ENCODE measurements at places on chromosomes 6 and 20. TPM values are rescaled to one million over a fixed set of nuclear protein-coding genes. Genes with fewer than 3 reads are reported as not detected.

Gene PRDM1
- 9.5 TPM for total RNA-seq

Gene GHRH
- not detected for total RNA-seq

Gene AFG1L
- total RNA-seq: 3.7 TPM

Gene BICRAL
- 6.8 TPM for total RNA-seq

Gene DZANK1
- total RNA-seq: 0.70 TPM

Gene SSTR4
- total RNA-seq: not detected

Gene SLC25A27
- 1.9 TPM for total RNA-seq

Gene CCM2L
- 31.1 TPM for total RNA-seq

Gene ARMH2
- not detected for total RNA-seq

Gene LRRC73
- total RNA-seq: 0.17 TPM

Gene MYBL2
- 8.7 TPM for total RNA-seq

Gene PI3
- total RNA-seq: not detected

GRCh38 chr6:157385482-157385881 lies 4.5 kb downstream of the ZDHHC14 start:
- no peak for DNase-seq

GRCh38 chr20:10541668-10542411 lies 106.7 kb downstream of the SLX4IP start:
- no peak for DNase-seq

GRCh38 chr6:113734982-113735381 lies 122.2 kb upstream of the MARCKS start:
- DNase-seq: peak; percentile 10

GRCh38 chr6:107706516-107707115 lies 117.5 kb downstream of the SCML4 start:
- no peak for DNase-seq

- DNase-seq: peak; percentile 94
These were observed 671.4 kb downstream of the RFPL4B start for GRCh38 chr6:113018351-113019151.

DNA sequence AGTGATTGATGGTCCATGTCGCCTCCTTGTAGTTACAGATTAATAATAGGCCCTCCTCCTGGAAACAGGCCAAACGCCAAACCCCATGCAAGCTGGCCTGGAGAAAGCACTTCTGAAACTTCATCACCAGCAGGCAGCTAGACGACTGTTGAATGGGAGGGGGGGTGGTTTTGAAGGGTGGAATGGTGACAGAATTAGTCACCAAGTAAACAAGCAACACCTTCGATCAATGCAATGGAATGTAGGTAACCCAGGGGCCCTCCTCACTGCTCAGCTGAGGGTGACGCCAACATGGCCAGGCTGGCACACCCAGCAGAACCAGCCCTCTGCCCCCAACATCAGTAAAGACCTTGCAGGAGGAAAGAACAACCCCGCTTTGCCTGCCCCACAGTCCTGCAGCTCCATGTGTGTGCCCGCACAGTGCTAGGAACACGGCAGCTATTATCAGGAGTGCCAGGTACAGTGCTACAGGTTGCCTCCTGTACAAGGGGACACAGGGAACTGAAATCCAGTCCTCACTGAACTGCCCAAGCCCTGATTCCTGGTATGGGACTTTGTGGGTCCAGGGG lies 2.7 kb downstream of the BCAS1 start:
- no peak for DNase-seq

DNA sequence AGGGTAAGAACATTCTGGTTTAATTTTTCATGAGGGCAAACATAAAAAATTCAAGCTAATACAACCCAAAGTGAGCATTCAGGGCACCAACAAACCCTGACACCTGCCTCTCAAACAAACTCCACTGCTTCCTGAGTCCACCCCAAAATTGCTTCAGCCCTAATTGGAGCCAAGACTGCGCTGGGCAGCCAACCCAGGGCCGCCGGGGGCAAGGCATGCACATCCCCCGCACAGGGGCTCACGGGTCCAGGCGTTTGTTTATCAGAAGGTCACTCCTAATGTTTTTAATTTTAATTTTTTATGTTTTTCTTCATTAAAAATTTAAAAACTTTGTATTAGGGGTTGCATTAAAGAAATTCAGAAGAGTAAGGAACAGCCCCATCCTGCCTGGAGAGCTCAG lies 459.1 kb upstream of the CDH4 start:
- no peak for DNase-seq

DNA sequence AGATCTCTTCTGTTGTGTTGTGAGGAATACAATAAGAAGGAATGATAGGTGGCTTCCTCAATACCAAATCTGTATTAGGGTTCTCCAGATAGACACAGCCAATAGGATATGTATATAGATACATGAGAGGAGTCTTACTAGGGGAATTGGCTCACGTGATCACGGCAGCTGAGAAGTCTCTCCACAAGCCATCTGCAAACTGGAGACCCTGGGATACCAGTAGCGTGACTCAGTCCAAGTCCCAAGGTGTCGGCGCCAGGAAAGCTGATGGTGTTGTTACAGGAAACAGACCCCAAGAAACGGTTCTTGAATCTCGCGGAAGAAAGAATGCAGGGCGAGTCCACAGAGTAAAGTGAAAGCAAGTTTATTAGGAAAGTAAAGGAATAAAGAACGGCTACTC lies 61.4 kb downstream of the SYTL3 start:
- DNase-seq: peak; percentile 11

DNA sequence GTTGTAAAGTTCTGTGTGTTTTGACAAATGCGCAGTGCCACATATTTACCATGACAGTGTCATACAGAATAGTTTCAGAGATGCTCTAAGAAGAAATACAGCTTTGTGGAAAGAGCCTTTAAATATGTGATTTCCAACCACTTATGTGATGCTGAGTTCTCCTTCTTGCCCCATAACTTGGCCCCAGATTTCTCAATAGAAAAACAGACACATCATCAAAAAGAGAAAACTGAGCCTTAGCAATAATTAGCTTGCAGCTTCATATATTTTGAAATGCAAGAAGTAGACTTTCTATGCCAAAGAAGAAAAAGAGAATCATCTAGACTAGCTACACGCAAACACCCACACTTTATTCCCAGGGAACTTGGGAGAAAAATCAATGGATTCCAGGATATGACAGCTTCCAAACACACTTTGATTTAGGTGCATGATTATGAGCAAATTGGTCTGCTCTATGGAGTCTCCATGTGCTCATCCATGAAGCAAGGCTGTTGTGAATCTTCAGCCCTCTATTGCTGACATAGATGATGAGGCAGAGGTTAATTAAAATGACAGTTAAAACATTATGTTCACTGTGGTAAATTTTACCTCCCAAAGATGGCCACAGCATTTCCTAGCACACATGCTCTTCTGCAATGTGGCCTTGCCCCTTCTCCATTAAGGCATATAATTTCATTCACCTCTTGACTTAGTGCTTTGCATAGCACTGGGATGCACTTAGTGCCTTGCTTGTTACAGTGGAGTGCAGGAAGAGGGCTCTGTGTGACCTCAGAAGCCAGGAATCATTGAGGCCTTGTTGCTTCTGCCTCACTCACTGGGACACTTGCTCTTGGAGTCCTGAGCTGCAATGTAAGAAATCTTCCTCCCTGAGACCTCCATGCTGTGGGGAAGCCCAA lies 174.6 kb downstream of the SYNDIG1 start:
- no peak for DNase-seq

DNA sequence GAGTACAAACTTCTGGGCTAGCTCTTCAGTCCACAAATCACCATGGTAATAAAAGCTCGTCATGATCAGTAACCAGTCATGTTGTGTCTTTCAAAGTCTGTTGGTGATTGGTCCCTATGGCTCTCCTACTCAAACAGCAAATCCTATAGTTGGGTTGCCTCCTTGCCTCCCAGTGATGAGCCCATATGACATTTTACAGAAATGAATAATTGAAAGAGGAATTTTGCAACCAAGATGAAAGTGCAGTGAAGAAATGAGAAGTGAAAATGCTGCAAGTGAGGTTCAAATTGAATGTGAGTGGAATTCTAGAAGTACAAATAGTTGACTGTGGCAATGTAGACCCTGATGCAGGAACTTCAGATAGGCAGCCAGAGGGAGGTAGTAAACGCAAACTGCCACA lies 5.1 kb upstream of the SIRPD start:
- DNase-seq: no peak

DNA sequence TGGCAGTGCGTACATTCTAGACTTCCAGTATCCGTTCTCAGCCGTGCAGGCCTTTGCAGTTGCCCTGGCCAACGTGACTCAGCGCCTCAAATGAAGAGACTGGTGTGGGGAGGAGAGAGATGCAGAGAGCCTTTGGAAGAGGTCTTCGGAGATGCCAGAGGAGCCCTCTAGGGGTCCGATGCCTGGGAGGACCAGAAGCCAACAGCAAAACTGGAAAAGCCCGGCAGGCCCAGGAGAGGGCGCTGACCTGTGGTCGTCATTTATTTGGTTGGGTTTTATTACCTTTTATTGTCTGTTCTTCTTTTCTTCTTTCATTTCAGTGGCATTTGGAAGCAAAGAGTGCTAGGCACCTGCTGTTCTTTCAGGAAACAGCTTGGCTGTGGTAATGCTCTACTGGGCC lies 53.3 kb upstream of the TMEM181 start:
- peak; percentile 26 for DNase-seq

DNA sequence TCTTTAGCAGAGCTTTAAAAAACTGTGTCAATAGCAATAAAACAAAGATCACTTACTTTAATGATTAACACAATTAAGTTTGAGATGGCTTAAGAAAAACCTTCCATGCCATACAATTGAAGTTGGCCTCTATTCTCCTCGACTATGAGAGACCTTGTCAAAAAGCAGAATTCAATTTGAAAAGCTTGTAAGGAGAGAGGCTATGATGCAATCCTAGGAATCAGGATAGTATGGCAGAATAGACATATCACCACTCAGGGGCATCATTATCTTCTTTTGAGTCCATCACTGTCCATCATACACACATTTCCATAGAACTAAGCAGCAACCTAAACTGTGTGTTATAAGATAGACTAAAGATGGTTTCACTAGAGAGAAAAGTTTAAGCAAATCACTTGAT lies 17.2 kb downstream of the TBC1D7 start:
- DNase-seq: no peak

DNA sequence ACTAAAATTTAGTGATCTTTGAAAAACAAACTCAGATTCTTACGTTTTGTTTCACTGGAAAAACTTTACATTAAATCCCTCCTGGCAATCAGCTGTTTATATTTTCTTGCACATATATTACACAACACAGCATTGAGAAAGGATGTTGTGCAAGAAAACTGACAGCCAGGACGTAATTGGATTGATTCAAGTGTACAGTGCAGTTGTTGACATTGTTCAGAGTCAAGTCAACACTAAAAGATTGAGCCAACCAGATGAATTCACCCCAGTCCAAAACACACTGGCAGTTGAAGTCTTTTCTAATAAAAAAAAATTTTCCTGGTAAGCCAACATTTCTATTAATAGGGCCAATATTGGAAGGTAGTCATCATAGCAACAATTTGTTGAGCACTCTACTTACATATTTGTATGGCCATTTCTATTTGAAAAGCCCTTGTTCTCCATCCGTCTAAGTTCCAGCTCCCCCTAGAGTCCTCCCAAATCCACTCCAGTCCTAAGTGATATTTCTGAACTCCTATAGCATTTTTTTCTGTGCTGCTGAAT lies 20.9 kb upstream of the VNN1 start:
- DNase-seq: peak; percentile 13

DNA sequence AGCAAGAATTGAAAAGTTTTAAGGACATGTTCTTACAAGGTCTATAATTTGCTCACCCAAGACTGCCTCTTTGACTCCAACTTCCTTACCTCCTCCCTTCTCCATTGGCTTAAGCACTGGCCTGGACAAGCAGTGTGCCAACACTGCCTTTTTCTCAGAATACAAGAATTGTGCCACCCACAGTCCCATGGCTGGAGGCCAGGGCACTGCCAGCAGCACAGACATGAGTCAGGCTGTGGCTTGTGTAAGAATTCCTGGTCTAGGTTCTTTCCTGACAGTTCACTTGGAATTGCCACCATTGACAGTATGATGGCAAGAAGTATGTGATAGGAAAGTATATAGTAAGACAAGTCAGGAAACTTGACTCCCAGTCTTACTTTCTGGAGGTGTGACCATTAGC lies 202.7 kb upstream of the MARCKS start:
- peak; percentile 66 for DNase-seq

DNA sequence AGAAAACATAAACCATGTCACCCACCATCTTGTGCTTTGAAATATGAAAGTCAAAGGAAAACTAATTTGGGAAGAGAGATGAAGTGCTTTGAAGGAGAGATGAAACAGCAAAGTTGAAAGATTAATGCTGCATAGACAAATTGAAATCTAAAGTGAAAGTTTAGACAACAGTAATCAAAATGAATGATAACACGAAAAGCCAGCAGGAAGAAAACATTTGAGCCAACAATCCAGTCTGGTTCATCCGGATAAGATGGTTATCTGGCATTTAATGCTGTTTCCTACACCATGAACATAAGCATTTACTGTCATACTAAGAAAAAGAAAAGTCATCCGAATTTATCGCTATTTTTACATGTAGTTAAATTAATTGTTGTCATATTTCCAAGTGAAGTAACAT lies 595 bp downstream of the HAO1 start:
- no peak for DNase-seq

- DNase-seq: no peak
These were observed 1143.8 kb upstream of the MAP3K7 start for GRCh38 chr6:91730710-91731109.

DNA sequence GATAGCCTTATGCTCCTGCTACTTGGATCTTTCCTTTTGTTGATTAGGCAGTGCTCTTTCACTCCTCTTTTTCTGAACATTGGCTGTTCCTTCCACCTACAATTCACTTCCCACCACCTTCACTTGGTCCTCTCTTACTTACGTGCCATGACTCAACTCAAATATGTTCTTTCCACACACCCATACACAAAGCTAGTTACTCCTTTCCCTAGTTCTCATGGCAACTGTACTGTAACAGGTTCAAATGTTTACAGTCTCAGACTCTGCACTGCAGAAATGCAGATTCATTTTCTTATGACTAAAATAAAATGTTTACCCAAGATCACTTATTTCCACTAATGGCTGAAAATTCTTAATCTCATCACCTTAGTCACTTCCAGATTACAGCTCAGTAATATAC lies 174.0 kb upstream of the TSHZ2 start:
- DNase-seq: no peak

DNA sequence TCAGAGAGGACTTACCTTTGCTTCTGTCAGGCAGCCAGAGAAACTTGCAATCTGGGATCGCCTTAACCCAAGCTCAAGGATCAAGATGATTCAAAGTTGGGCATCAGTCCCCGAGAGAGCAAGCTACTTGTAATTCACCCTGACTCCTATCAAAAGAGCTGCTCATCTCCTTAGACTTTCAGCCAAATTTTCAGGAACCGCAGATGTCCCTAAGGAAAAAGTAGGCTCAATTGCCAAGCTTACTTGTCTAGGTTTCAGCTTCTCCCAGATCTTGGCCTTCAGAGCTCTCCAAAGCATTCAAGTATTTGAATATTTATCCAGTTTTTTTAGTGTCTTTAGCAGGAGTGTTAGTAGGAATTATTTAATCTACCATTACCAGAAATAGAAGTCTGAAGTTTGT lies 434.1 kb upstream of the MMS22L start:
- no peak for DNase-seq

Data from dermis blood vessel endothelial cell (primary cell).